ENCODE measurements at places on chromosomes 2 and 18. TPM values are rescaled to one million over a fixed set of nuclear protein-coding genes. Genes with fewer than 3 reads are reported as not detected.

The ZSCAN30 gene
- total RNA-seq, result 41.0 TPM

The GPR39 gene
- total RNA-seq, result 1.0 TPM

The IRS1 gene
- total RNA-seq, result 8.1 TPM

The CREG2 gene
- 1.3 TPM for total RNA-seq

The GNAL gene
- total RNA-seq, result 52.5 TPM

The CHRND gene
- 2.2 TPM for total RNA-seq

The GMCL1 gene
- 11.6 TPM for total RNA-seq

The LOXHD1 gene
- total RNA-seq, result not detected

DNA sequence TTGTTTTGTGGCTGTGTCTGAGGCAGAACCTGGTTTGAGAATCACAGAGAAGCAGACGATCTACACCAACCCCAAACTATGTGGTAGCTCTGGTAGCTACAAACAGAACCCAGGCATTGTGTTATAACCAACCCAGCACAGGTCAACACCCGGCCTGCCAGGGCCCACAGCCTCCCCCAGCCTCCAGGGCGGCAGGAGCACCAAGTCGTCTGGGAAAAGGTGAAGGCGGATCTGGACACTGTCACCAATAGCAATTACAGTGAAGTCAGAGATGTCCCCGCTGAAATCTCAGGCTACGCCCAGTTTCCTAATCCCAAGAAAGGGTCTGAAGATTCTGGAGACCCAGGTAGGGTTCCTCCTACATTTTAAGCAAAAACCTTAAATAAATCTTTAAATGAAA lies 3.6 kb downstream of the HJURP start:
- H3K27ac ChIP-seq, result no peak overlapping the region
- peaks cover 6% of the 10 kb centered on the region for H3K4me1 ChIP-seq
- no peak for DNase-seq
- H3K27me3 ChIP-seq, result peaks cover 4% of the 10 kb centered on the region
- H3K36me3 ChIP-seq, result no peaks in the 10 kb centered on the region
- no peak overlapping the region for H3K4me3 ChIP-seq

DNA sequence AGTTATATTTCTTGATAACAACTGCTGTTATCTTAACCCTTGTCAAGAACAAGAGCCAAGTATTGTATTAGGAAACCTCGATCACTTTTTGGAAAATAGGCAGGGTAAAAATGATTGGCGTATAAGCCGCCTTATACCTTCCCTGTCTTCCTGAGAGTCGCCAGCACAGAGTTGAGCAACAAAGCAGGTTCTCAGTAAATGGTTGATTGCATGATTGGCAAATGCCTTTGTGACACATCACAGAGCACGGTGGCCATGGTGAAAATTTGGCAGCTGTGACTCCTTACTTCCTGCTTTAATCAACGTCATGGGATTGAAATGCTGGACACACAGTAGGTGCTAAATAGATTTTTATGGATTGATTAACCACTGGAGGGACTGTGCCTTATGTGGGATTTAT lies 3.9 kb upstream of the KLHL29 start:
- H3K4me3 ChIP-seq, result no peak overlapping the region
- DNase-seq, result no peak
- no peak overlapping the region for H3K27ac ChIP-seq
- H3K27me3 ChIP-seq, result peaks cover 8% of the 10 kb centered on the region
- H3K4me1 ChIP-seq, result peaks cover 11% of the 10 kb centered on the region

DNA sequence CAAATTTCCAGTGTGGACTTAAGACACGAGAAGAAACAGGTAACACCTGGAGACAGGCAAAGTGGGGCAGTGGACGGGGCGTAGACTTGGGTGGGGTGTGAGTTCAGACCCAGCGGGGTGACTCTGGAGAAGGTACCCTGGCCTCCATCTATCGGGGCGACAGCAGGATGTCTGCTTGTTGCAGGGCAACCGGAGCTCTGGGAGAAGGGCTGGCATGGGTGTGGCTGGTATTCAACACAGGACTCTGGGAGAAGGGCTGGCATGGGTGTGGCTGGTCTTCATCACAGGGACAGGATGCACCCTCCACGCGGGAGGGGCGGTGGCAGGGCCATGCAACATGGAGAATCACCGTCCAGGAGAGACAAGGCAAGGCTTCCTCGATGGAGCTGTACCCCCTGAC lies 198.5 kb downstream of the HDAC4 start:
- DNase-seq, result peak; percentile 11
- peak overlapping the region; percentile 28 for H3K27ac ChIP-seq
- H3K4me1 ChIP-seq, result peaks cover 47% of the 10 kb centered on the region
- H3K27me3 ChIP-seq, result peaks cover 5% of the 10 kb centered on the region
- peaks cover 3% of the 10 kb centered on the region for H3K36me3 ChIP-seq

DNA sequence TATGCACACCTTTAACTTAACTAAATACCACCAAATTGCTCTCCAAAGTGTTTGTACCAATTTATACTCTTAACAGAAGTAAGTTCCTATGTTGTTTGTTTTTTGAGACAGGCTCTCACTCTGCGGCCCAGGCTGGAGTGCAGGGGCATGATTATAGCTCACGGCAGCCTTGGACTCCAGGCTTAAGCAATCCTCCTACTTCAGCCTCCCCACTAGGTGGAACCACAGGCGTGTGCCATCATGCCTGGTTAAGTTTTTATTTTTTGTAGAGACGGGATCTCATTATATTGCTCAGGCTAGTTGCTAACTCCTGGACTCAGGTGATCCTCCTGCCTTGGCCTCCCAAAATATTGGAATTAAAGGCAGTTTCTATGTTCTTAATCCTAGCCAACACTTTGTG lies 13.1 kb upstream of the NAB1 start:
- H3K4me3 ChIP-seq, result no peak overlapping the region
- no peaks in the 10 kb centered on the region for H3K27me3 ChIP-seq
- H3K36me3 ChIP-seq, result no peaks in the 10 kb centered on the region
- no peak overlapping the region for H3K27ac ChIP-seq

GRCh38 chr2:229089776-229090175 lies 181.3 kb downstream of the PID1 start:
- H3K4me1 ChIP-seq, result peaks cover 29% of the 10 kb centered on the region
- H3K4me3 ChIP-seq, result no peak overlapping the region
- DNase-seq, result no peak
- H3K27me3 ChIP-seq, result peaks cover 2% of the 10 kb centered on the region

DNA sequence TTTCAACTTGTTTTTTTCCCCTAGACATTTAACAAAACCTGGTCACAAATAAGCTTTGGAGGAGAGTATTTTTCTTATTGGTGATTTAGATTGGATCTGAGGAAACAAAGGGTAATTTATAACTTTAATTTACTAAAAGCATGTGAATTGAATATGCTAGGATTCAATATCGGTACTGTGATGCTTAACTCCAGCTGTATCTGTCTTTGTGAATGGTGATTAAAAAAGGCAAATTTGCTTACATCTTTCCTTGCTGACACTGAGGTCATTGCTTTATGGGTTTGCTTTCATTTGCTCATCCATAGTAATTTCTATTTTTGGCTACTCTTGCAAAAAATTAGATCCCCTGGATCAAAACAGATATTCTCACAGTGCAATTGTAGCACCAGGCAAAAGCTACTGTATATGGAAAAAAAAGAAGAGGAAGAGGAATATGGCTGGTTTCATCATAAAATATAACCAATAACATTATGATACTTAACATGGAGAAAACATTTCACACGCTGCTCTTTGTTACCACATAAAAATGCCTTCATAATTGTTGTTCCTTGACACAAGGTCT lies 832.0 kb upstream of the ZEB2 start:
- DNase-seq, result no peak
- no peak overlapping the region for H3K27ac ChIP-seq
- no peaks in the 10 kb centered on the region for H3K4me1 ChIP-seq
- H3K27me3 ChIP-seq, result no peaks in the 10 kb centered on the region

DNA sequence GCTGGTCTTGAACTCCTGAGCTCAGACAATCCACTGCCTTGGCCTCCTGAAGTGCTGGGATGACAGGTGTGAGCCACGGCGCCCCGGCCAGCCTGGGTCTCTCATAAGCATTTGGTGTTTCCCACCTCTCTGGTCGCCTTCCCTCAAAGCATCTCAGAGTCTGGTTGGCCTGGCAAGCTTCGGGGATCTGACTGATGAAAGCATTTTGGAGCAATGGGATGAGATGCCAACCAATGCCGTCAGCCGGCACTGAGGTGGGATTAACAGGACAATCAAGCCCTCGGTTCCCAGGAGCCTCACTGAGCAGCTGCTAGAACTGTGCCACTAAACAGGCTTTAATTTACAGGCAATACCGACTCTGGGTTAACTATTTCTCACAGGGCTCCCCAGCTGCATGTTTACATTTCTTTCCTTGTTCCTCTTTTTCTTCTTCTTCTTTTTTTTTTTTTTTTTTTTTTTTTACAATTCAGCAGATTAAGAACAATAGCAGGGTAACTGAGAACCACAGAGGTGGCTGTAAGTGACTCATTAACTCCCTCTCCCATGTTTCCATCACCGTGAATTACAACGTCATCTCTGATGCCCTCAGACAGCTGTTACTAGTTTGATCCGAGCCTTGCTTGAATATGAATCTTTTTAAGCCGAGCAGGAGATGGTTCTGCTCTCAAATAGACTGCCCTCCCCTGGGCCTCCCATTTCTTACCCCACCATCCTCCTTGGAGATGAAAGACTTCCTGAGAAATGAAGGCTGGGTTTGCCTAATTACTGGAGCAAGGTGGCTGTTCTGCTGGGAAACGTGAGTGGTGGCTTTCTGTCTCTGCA lies 37.9 kb downstream of the ODC1 start:
- no peaks in the 10 kb centered on the region for H3K36me3 ChIP-seq
- no peak overlapping the region for H3K27ac ChIP-seq
- peaks cover 9% of the 10 kb centered on the region for H3K27me3 ChIP-seq
- H3K4me3 ChIP-seq, result no peak overlapping the region

DNA sequence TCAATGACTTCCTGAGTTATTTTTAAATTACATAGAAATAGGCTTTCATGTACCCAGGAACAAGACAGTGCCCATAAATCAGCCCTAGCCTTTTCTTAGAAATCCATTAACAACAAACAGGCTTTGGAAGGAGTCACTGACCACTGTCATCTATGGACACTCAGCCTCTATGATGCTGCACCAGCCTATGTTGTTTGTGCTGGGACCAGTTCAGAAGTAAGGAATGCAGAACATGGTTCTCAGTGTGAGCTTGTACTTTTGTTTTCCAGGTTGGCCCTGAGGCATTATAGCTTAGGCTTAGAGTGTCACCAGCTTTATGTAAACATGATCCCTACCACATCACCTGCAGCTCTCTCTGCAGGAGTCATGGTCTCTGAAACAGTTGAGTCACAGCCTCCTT lies 335.7 kb upstream of the CDH7 start:
- no peak overlapping the region for H3K27ac ChIP-seq
- no peak for DNase-seq
- no peaks in the 10 kb centered on the region for H3K27me3 ChIP-seq
- H3K36me3 ChIP-seq, result peaks cover 5% of the 10 kb centered on the region
- H3K4me1 ChIP-seq, result peaks cover 17% of the 10 kb centered on the region

- H3K4me3 ChIP-seq, result no peak overlapping the region
- H3K36me3 ChIP-seq, result no peaks in the 10 kb centered on the region
- H3K27ac ChIP-seq, result no peak overlapping the region
- no peak for DNase-seq
Observed at GRCh38 chr18:49073437-49073836, 122.7 kb upstream of the SMAD7 start.

DNA sequence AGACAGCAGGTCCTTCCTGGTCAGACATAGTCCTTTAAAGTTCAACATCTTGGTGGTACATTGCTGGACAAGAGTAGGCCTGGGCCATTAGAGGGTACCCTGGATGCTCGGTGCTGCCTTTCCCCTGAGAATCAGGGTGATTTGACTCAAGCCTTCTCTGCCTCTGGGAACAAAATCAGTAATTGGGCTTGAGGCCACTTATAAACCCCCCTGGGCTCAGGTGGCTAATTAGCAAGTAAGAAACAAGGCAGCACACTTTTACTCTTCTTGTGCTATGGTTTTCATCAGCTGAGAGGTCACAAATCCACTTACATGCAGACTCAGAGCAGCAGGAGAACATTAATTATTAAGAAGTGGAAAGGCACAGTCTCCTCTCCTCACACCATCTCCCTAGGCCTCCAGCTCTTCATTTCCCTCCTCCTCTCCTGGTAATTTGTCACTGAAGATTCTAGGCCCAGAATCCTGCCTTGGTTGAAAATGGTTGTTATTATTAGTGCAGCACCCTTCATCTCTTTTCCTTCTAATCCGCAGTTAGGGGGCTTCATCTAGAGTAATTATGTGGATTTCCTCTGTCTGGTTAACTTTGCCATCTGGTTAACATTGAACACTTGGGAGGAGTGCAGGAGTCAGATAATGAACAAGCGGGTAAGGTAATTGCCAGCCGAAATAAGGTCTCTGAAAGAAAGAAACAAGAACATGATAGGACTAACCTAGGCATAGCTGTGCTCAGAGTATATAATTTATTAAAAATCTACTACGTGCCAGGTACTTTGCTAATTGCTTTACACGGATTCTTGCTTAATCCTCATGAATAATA lies 29.7 kb upstream of the CASP10 start:
- peaks cover 9% of the 10 kb centered on the region for H3K36me3 ChIP-seq
- H3K4me3 ChIP-seq, result peak overlapping the region; percentile 41
- H3K4me1 ChIP-seq, result peaks cover 29% of the 10 kb centered on the region
- no peak for DNase-seq
- H3K27me3 ChIP-seq, result no peaks in the 10 kb centered on the region
- H3K27ac ChIP-seq, result peak overlapping the region; percentile 98

GRCh38 chr2:214730248-214730647 lies 79.2 kb downstream of the BARD1 start:
- H3K4me1 ChIP-seq, result no peaks in the 10 kb centered on the region
- H3K36me3 ChIP-seq, result no peaks in the 10 kb centered on the region
- H3K4me3 ChIP-seq, result no peak overlapping the region
- H3K27ac ChIP-seq, result no peak overlapping the region
- peaks cover 1% of the 10 kb centered on the region for H3K27me3 ChIP-seq

GRCh38 chr2:152825834-152826233 lies 107.4 kb downstream of the ARL6IP6 start:
- DNase-seq, result no peak
- no peaks in the 10 kb centered on the region for H3K36me3 ChIP-seq
- H3K4me1 ChIP-seq, result no peaks in the 10 kb centered on the region
- no peaks in the 10 kb centered on the region for H3K27me3 ChIP-seq
- no peak overlapping the region for H3K4me3 ChIP-seq
- no peak overlapping the region for H3K27ac ChIP-seq

DNA sequence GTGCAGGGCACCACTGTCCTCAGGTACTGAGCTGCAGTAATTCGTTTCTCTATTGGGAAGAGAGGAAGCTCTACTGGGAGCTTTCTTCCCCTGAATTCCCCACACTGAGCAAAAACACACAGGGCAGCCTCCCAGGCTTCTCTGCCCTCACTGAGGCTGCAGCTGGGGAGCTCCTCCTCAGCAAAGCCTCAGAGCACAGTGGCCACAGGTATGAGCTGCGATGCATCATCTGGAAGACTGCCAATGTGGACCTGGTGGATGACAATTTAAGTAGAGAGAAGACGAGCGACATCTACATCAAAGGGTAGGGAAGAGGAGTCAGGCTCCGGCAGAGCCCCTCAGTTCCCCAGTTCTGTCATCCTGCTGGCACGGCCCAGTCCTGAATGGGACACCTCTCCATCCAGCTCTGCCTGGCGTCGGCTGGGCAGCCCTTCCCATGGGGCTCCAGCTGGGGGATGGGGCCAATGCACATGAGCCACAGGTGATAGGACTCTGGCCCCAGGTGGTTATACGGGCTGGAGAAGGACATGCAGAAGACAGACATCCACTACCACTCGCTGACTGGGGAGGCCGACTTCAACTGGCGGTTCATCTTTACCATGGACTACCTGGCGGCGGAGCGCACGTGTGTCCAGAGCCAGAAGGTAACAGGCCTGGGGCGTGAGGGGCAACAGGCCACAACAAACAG lies 37.6 kb downstream of the LMAN2L start:
- DNase-seq, result no peak
- H3K27me3 ChIP-seq, result peaks cover 2% of the 10 kb centered on the region
- H3K27ac ChIP-seq, result no peak overlapping the region

- no peak for DNase-seq
- H3K27me3 ChIP-seq, result peaks cover 7% of the 10 kb centered on the region
- peak overlapping the region; percentile 52 for H3K27ac ChIP-seq
- peaks cover 60% of the 10 kb centered on the region for H3K4me1 ChIP-seq
Observed at GRCh38 chr2:191931329-191931728, 84.4 kb upstream of the CAVIN2 start.

Data from glutamatergic neuron (in vitro differentiated cells).